ENCODE measurements at places on chromosomes 16 and 17.

- no peak for DNase-seq
These were observed 13.0 kb upstream of the TMEM92 start for GRCh38 chr17:50261051-50261915.

DNA sequence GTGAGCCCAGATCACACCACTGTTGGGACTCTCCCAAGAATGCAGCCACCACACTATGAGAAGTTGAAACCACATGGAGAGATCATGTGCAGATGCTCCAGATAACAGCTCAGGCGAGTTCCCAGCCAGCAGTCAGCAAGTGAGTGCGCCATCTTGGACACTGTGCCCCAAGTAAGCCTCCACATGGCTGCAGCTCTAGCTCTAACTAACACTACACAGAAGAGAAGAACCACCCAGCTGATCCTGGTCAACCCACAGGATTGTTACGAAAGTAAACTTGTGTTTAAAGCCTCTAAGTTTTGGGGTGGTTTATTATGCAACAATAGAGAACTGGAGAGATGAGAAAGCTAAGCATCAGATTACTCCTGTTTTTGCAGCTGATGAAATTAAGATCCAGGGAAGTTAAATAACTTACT, 25.8 kb downstream of the SLC38A7 start:
- no peak for DNase-seq

DNA sequence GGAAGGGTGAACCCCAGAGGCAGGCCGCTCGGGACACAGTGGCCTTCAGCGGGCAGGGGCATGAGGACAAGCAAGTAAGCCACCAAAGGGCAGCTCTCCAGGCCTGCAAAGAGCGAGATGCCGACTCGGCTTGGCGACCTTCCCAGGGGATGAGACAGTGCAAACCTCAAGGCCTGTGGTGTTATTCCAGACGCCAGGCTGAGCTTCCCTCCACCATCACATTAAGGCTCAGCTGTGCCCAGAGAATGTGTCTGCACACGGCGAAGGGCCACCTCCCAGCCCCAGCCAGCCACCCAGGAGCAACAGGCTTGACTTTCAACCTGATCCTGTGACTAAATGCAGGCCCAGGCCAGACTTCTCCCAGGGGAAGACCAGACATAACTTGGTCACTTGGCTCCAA, 251.4 kb downstream of the SOX9 start:
- no peak for DNase-seq

- no peak for DNase-seq
These were observed 2.4 kb downstream of the TNRC6A start for GRCh38 chr16:24731722-24732419.

Data from DMS 273 treated with DMSO at 0.1 percent for 48 hours (cell line).